Osteocyte (in vitro differentiated cells): ENCODE measurements at places on chromosomes 12 and 14. TPM values are rescaled to one million over a fixed set of nuclear protein-coding genes. Genes with fewer than 3 reads are reported as not detected.

GRCh38 chr14:50970886-50971781 lies 26.9 kb upstream of the PYGL start:
- no peak for DNase-seq

- DNase-seq: no peak
Observed at GRCh38 chr12:51798501-51798900, 50.0 kb downstream of the FIGNL2 start.

DNA sequence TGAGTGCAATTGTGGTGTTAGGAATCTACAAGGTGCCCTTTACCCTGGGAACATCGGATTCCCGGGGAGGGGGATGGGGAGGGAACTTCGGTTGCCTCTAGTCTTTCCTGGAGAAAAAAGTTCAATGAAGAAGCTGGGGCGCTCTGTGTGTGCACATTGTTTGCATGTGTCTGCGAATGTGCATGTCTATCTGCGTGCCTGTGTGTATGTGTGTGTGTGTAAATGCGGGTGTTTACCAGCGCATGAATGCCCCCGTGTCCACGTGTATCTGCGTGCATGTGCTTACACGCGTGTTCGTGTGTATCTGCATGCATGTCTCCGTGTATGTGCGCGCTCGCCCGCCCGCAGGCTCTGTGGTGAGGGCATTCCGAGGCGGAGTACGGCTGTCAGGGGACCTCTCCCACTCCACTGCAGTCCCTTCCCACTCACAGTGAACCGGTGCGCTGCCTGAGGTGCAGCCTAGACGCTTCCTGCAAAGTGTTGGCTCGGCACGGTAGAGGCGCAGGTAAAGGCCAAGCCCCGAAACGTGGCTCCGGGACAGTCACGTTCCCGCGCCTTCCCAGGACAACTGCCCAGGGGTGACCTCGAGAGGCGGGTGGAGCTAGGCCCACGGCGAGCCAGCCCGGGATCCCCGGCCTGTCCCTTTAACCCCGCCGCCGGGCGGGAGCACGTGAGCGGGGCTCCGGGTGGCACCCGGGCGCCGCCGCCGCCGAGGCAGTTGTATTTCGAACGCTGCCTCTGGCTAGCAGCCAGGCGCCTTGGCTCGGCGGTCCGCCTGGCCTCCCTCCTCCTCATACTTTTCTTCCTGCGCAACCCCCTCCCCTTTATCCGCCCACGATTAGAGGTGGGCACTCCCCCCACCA lies 539 bp upstream of the HMGA2 start:
- peak; percentile 89 for DNase-seq

GRCh38 chr14:85252011-85252410 lies 277.9 kb upstream of the FLRT2 start:
- no peak for DNase-seq

GRCh38 chr14:22531451-22532344 lies 57.3 kb downstream of the DAD1 start:
- DNase-seq: no peak

DNA sequence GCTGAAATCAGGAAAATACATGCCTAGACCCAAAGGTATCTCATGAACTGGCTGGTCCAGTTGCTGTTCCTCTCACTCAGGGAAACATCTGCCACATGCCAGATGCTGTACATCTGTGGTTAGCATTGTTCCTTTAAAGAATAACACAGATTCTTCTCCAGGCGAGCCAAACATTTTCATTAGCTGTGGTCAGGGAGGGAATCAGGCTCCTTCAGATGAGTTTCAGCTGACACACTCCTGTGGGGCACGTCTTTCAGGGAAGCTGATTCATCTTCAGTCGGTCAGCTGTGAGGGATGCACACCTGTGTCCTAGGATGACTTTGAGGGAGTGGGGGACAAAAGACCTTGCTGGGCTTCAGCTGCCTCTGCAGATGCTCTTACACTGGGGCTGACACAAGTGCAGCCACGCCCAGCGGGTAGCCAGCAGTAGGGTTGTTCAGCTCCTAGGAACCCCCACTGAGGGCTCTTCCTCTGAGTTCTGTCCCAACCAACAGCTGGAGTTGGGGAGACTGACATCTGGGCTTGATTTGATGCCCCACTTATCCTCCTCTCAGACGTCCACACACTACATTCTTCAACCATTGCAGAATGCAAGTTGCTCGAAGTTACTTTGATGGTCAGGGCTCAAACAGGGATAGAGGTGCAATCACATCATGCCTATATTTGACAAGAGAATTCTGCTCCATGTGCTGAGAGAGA lies 155.0 kb downstream of the NUAK1 start:
- no peak for DNase-seq

GRCh38 chr14:90755661-90756304 lies 60.4 kb downstream of the TTC7B start:
- peak; percentile 36 for DNase-seq

DNA sequence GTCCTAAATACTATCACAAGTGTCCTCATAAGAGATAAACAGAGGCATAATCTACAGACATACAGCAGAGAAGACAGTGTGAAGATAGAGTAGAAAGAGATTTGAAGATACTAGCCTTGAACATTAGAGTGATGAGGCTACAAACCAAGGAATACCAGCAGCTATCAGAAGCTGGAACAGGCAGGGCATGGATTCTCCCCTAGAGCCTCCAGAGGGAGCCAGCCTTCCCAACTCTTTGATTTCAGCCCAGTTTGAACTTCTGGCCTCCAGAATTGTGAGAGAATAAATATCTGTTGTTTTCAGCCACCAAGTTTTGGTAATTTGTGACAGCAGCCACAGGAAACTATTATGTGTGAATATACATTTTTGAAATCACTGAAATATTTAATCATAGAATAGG lies 47.2 kb downstream of the CCDC91 start:
- no peak for DNase-seq

- no peak for DNase-seq
Observed at GRCh38 chr14:61876362-61877034, 114.3 kb downstream of the SNAPC1 start.

DNA sequence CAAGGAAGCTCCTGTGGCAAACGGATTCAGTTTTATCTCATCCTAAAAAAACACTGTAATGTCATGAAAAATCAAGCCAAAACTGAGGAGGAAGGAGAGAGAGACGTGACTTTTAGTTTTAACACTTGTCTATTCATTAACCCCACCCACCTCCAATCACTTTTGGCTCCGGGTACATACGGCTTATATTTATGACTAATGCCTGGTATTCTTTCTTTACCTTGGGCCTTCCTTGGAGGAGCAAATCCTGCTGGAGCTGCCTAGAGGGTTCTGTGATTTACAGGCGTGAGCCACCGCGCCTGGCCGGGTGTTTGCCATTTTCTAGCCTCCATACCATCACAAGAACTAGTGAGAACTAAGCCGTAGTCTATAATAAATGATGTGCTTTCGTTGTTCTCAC lies 60.8 kb upstream of the RTRAF start:
- DNase-seq: no peak

DNA sequence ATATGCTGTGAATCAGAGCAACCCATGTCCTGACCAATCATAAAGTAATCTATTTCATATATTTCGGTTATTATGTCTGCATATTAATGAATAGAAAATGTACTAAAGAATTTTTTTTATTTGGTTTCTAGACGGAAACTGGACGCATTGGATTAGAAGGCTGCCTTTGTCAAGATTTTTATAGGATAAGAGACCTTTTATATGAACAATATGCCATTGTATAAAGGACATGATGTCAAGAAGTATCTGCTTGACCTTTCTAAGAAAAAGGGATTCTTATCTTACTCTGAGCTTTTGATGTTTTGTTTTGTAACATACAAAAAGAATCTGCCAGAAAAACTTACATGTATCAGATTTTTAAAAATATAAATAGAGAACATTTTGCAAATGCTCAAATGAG lies 39.8 kb downstream of the CPSF2 start:
- no peak for DNase-seq

DNA sequence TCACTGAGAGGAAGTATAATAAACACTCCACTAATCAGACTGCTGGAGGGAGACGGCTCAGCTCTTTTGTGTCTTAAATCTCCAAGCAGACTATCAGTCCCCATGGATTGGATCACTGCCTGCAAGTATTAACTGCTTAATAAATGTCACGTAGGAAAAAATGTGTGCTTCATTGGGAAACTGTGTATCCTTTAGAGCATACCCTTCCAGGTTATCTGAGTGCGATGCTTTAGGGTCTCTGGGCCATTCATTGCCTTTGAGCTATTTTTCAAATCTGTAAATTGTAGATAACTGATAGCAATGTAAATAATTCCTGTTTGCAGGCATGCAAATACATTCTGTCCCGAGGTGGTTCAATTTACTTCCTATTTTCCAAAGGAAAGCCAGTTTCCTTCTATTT lies 45.0 kb upstream of the VASH1 start:
- no peak for DNase-seq

DNA sequence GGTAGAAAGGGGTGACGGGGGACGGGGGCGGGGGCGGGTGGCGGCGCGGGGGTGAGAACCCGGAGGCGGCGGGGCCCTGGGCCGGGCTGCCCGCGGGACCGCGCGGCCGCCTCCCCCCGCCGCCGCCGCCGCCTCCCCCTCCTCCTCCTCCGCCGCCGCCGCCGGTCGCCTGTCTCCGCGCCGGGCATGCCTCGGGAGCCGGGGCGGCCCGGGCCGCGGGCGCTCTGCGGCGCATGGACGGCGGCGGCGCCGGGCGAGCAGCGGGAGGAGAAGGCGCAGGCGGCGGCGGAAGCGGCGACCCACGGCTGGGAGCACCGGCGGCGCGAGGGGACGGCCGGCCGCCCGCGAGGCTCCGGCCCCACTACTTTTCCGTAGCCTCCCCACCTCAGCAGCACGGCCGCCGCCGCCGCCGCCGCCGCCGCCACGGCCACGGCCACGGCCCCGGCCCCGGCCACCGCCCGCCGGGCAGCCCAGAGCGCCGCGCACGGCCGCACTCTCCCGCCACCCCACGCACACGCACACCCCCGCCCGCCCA lies at the start of gene NPAS3:
NPAS3 (plus strand) TSS at position 161 of the 535 bp plus-strand sequence.
- no peak for DNase-seq

GRCh38 chr14:68891851-68892660 lies 87.0 kb downstream of the ACTN1 start:
- DNase-seq: no peak

DNA sequence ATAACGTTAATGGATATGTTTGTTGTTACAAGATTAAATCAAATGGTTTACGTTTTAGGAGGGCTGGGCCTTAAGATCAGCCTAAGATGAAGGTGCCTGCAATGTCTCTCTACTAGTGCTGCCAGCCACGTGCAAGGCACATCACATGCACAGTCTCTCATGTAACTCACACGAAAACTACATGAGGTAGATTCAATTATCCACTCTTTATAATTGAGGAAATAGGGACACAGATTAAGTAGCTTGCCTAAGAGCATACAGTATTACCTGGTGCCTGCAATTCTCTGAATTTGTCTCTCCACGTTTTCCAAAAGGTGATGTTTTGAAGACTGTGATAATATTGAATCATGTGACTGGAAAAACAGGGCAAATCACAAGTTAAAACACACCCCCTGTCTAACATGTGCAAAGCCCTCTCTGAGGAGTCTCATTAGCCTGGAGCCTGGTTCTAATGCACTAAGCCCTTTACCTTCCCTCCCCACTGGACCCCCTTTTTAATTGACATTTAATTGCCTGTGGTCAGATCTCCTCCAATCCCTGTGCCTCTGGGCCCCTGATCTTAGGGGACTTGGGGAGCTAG lies 14.6 kb upstream of the ATP2A2 start:
- no peak for DNase-seq

DNA sequence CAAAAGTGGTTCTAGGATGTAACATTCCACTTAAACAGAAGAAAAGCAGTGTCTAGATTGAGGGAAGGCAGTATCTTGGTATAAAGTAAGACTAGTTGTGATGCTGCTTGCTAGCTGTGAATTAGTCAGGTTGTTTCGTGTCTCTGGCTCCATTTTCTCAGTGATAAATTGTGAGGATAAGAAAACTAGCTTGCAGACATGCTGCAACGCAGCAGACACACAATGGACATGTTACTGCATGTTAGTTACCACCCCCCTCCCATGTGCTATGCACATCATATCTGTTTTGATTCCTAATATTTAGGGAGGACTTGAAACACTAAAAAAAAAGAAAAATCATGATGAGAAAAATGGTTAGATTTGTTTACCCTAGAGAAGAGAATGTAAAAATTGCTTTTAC lies 2.9 kb downstream of the CCNK start:
- no peak for DNase-seq

DNA sequence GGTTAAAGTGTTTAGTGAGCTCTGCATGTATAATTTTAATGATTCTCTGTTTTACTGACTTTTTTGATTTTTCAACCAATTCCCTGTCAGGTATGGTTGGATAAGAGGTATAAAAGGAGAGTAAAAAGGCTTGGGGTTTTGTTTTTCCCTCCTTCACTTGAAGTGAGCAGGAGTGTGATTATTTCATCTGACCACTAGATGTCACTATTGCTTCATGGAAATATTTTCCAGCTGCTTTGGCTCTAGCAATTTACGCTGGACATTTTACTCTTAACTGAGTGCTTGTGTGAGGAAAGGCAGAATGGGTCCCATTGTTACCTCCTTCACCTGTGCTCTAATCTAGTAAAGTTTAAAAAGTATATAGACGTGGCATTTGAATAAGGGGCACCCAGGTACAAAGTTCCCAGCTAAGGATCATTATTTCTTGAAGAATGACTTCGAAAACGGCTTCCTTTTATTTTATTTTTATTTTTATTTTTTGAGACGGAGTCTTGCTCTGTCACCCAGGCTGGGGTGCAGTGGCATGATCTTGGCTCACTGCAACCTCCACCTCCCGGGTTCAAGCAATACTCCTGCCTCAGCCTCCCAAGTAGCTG lies 66.5 kb downstream of the TBC1D30 start:
- no peak for DNase-seq

DNA sequence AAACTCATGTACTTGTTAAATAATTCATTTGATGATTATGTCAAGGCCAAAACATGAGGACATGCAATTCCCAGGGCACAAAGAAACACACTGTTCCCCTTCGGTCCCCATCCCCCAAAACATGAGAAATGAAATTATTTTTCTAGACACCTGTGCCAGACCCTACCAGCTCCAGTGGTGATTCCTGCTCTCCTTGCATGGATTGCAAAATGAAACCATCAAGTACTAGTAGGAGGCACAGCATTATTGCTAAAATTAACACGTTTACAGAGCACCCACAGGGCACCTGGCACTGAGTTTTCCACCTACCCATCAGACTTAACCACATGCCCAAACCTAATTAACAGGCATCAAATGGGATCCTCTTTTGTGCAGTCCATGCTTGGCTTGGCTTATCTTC lies 76.6 kb downstream of the ZFC3H1 start:
- no peak for DNase-seq

GRCh38 chr14:80456209-80456608 lies 244.9 kb upstream of the DIO2 start:
- no peak for DNase-seq

DNA sequence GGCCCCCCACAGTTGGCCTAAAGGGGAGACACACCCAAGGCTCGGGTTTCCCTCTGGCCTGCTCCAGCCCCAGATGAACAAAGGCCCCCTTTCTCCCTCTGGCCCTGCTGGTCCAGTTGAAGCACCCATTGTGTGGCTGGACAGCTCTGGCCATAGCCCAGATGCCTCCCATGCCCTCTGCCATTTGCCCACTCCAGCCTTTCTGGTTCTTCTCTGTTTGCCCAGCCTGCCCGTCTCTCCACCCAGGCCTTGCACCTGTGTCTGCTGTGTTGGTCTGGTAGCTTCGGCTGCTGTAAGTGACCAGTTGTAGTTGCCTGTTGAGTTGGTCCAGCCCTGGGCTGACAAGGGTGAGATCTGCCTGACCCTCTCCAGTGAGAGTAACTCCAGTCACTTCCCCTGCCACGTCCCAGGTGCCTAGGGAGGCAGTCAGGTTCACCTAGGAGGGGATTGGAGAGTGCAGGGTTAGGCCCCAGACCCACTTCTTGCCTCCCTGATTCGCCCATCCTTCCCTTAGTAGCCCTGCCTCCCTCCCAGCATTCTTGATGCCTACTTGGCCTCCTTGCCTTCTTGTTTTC lies 3.0 kb downstream of the B4GALNT1 start:
- DNase-seq: peak; percentile 62

The KCNH5 gene
- not detected in 2 replicates for total RNA-seq

The PMCH gene
- total RNA-seq: not detected in 2 replicates

The PTPRR gene
- total RNA-seq: 0.21 TPM in 1 of 2 replicates, not detected in the other

The TAS2R7 gene
- not detected in 2 replicates for total RNA-seq
